Lower leg skin (tissue), 4 donors: ENCODE measurements at places on chromosomes 3 and 15. TPM values are rescaled to one million over a fixed set of nuclear protein-coding genes. Genes with fewer than 3 reads are reported as not detected.

DNA sequence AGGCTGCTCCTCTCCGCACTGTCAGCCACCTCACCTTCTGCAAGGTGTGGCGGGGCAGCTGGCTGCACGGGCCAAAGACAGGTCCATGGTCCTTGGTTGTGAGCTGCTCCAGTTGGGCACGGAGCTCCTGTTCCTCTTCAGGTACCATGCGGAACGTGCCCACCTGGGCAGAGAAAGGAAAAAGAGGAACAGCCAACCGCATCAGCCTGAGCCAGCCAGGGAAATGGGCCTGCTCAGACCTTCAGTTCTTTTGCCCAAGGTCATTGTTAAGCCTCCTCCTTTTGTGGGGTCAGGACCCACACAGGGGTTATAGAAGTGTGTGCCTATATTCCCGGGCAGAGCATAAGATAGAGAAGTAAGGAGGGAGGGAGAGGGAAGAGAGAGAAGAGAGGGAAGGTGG, 2.8 kb downstream of the RLBP1 start:
- no peak for DNase-seq

- DNase-seq, result no peak
Measured at GRCh38 chr3:67635806-67636205, 18.6 kb downstream of the SUCLG2 start.

DNA sequence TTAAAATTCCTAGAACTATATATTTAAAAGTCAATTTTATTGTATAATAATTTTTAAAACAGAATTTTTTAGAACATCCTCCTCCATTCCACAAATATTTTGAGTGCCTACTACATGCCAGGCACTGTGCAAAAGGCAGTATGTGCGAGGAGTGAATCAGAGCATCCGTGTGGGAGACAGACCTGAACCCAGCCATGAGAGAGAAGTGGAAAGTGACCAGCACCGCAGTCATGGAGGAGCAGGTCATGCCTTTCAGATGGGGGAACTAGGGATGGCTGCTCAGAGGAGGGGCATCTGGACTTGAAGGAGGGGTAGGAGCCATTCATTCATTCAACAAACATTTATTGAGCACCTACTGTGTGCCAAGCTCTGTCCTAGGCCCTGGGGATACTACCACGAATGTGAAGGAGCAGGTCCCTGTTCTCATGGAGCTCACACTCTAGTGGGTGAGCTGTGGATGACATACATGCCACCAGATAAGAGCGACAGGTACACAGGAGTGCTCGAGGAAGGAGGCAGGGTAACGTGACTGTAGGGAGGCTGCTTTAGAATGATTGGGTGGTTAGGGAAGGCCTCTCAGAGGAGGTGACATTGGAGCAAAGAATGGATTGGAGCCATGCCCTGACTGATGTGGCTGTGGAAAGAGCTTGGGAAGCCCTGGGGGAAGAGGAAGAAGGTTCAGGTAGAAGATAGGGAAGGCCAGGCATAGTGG, 3.1 kb upstream of the CHRNA3 start:
- DNase-seq, result no peak

DNA sequence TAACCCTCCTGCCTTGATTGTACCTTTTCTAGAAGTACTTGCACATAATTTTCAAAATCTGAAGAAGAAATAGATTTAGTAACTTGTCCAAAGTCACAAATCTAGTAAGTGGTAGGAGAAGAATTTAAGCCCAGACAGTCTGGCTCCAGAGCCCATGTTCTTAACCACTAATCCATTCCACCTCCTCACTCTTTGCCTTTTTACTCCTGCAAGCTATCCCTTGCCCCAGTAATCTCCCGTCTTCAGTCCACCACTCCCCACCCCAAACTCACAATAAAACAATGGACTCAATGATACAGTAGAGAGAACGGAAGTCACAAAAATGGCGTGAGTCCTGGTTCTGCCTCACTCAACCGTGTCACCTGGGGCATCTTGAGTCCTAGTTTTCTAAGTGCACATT, 48.7 kb downstream of the SETMAR start:
- DNase-seq, result no peak

DNA sequence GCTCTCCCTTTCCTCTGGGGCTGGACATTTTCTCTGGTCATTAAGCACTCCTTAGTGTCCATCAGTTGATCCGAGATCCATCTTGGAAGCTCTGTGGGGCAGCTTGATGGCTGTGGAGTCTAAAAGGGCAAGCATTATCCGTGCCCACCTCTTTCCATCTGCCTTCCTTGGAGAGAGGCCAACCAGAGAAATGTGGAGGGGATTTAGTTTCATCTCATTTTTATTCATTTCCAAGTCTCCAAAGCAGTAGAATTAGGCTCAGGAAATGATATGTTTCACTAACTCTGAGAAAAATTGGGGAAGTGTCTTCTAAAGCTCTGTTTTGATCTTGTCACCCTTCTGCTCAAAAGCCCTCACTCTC, 95.9 kb upstream of the KLHL25 start:
- DNase-seq, result no peak

Gene LRRIQ4
- total RNA-seq, result not detected

DNA sequence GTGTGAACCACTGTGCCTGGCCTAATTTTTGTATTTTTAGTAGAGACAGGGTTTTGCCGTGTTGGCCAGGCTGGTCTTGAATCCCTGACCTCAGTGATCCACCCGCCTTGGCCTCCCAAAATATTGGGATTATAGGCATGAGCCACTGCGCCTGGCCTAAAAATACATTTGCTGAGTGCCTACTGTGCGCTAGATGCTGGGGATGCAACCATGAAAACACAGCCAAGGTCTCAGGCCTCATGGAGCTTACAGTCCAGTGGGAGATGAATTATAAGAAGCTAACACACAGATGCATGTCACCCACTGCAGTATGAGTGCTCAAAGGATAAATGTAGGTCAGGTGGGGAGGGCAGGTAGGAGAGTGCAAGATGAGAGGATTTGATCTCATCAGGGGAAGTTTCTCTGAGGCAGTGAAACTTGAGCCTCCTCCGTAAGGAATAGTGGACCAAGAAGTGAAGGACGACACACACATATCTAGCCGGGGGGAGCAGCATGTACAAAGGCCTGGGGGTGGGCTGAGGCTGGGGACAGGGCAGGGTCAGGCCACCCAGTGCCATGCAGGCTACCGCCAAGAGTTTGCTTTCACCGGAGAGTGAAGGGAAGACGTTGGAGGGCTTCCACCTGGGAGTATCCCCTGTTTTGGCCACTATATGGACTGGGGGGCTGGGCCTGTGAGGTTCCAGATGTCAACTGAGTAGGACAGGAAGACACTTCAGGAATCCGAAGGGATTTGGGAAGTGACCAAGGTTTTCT, 24.3 kb downstream of the IRAK2 start:
- DNase-seq, result no peak

DNA sequence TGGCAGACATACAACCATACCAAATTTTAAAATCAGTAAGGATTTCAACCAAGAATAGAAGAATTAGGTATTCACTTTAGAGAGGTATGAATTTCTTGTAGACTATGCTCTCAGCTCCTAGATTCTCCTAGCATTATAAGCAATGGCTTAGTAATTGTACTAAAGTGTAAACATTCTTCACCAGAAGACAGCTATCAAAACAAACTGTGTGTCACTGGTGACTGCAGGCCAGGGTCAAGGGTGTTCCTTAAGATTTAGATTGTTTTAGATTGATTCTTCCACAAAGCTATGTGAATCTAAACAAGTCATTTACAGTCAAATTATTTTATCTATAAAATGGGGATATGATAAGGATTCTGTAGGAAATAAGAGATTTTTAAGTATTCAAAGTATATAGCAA, 23.1 kb upstream of the GP5 start:
- no peak for DNase-seq

GRCh38 chr3:146133441-146133840, 27.5 kb downstream of the PLOD2 start:
- no peak for DNase-seq

Gene CLSTN2
- total RNA-seq, result 3.1 TPM

DNA sequence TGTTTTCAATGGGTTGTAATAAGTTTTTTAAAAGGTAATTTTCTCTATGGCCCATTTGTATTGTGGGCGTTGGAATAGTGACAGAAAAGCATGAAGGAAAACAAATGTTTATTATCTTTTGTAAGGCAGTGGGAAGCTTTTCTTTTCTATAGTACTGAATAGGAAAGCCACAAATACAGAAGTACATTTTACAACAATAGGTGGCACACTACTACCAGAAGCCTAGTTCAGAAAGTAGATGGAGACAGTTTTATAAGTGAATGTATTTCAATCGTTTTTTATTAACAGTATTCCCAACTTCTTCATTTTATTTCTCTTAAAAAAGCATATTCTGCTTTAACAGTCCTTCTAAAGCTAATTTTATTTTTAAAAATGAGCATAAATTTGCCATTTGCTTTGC, 296.7 kb downstream of the PTPRG start:
- no peak for DNase-seq

Gene FBXO40
- total RNA-seq, result not detected

- no peak for DNase-seq
Measured at GRCh38 chr3:73621388-73621787, 3.4 kb downstream of the PDZRN3 start.

Gene TP63
- 373 TPM for total RNA-seq

- peak; percentile 82 for DNase-seq
Measured at GRCh38 chr3:136075218-136075808, 109.8 kb downstream of the PPP2R3A start.

GRCh38 chr3:190449801-190450200, at the start of gene TMEM207:
Gene TMEM207, minus strand, starts transcription at chr3:190449901. Its CDS starts 92 bp downstream, at chr3:190449809.
- no peak for DNase-seq

Gene LYZL4
- not detected for total RNA-seq

GRCh38 chr3:179148616-179149405, 654 bp downstream of the PIK3CA start:
- DNase-seq, result peak; percentile 27
